ENCODE measurements at places on chromosomes 11 and 22.
A peak's percentile ranks its signal among the peaks of the same experiment; 100 is the strongest.

DNA sequence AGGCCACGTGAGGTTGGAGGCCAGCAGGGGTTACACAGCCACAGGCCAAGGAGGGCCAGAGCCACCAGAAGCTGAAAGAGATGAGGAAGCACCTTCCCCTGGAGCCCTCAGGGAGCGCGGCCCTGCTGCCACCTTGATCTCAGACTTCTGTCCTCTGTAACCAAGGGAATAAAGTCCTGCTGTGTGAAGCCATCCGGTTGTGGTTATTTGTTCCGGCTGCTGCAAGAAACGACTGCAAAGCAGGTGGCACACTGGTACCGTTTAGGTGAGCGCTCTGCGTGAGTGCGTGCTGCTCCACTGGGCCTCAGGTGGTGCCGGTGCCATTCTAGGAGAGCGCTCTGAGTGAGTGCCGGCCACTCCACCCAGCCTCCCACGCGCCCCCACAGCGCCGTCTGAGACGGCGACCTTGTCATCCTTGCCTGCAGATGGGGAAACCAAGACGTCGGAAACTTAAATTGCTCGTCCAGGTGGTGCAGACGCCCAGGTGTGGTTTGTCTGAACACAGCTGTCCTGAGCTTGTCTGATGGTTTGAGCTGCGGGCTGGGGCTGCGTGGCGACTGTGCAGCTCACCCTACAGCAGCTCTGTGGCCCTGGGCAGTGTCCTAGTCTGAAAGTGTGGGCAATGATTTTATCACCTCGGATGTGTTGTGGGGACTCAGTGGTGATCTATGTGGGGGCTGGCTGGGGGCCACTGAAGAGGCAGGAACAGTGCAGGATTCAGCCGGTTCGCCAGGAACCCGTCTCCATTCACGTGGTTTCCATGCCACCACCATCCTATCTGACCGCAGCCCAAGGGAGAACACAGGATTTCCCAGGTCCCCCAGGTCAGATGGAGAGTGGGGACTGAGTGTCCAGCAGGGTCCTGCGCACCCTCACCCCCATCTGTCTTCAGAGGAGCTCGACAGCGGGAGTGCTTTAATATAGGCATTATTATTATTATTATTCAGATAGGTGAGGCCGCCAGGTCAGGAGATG is 4.6 kb upstream of the MRGPRG start:
- DNase-seq: no peak

DNA sequence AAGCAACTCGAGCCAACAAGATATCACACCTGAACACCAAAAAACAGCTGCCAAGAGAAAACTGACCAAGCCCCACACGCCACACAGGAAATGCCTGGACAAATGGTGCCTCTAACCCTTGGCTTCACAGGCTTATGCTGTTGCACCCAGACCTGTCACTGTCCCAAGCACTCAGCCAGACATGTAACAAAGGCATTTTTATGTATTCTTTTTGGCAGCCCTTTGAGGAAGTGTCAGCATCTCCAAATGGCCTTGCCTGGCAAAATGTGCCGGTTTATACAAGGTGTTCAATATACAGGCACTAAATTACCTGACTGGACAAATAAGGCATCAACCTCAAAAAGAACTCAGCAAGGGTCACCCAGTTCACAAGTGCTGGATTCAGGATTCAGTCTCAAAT is 6.1 kb downstream of the HDHD5 start:
- DNase-seq: no peak

- no peak for DNase-seq
Observed at GRCh38 chr11:110856996-110857812, 145.0 kb upstream of the ARHGAP20 start.

DNA sequence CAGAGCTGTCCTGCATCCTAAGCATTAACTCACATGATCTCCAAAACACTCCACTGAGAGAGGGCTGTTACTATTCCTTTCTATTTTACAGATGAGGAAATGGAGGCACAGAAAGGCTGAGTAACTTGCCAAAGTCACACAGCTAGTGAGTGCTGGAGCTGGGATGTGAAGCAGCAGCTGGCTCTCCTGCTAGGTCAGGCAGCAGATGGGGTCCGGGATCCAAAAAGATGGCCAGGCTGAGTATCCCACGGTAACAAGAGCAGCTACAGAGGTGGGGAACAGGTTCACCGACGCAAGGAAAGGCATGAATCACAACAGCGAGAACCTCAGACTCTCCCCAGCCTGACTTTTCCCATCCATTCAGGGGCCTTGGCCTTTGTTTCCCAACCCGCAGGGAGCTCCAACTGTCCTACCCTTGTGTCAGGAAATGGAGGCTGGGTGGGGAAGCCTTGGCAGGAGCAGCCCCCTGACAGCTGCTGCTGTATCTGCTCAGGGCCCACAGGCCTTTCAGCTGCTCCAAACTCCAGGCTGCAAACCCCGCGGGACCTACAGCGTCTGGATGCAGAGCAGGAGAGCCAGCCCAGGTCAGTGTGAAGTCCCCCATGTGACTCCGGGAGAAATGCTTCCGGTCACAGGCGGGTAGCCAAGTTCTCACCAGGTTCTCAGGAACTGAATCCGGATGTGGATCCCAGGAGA is 29.5 kb downstream of the DKK3 start:
- DNase-seq: no peak

- DNase-seq: no peak
Observed at GRCh38 chr11:76614471-76615179, 55.9 kb downstream of the LRRC32 start.

- peak; percentile 91 for DNase-seq
Observed at GRCh38 chr11:66267379-66268243, 828 bp upstream of the RAB1B start.

GRCh38 chr11:108933630-108934029 is 268.8 kb downstream of the DDX10 start:
- no peak for DNase-seq

GRCh38 chr11:21710809-21711208 is 482.1 kb upstream of the ANO5 start:
- no peak for DNase-seq

DNA sequence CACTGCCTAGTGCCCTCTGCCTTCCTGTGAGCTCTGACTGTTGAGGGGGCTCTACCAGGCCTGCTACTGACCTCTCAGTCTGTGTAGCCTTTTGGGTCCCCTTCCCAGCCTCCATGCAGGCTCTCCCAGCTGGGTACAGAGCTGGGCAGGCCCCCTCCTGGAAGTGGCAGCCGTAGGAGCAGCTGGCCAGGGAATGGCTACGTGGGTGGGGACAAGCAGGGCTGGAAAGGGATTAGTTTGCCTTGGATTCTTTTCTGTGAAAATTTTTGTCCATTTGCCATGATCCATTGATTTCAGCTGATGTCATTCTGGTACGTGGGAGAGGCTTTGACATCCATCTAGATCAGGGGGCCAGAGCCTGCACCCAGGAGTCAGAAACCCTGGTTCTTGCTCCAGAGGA is 23.9 kb upstream of the NECTIN1 start:
- no peak for DNase-seq

DNA sequence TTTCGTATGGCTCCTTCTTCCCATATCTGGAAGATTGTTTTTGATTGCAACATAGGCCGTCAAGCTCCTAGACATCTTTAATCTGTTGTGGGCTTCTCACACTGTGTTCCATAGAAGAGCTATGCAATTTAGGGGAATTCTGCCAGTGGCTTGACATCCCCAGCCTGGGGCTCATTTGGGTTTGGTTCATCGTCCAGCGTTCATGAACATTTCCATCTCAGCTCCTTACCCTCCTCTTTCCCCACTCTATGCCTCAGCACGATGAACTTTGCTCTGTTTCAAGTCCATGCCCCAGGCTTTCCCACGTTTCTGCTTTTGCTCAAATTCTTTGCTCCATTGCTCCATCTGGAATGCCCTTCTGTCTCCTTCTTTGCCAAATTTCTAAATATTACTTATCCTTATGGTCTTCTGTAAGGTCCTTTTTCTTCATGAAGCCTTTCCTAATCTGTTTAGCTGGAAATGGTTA is 26.1 kb upstream of the CLMP start:
- DNase-seq: no peak
